Activated CD8-positive, alpha-beta memory T cell treated with anti-CD3 and anti-CD28 coated beads, Interleukin-2, amount 50 U/mL, for 48 hours (primary cell): ENCODE measurements at places on chromosomes 2 and 18.

GRCh38 chr18:58596265-58596681 is 32.6 kb downstream of the ALPK2 start:
- DNase-seq, result no peak

- DNase-seq, result no peak
These were observed 20.8 kb upstream of the SP5 start for GRCh38 chr2:170694316-170694715.

GRCh38 chr18:29313312-29313711 is 1136.4 kb upstream of the CDH2 start:
- no peak for DNase-seq

- DNase-seq, result no peak
These were observed 157.9 kb upstream of the TTC39C start for GRCh38 chr18:23856466-23857163.

DNA sequence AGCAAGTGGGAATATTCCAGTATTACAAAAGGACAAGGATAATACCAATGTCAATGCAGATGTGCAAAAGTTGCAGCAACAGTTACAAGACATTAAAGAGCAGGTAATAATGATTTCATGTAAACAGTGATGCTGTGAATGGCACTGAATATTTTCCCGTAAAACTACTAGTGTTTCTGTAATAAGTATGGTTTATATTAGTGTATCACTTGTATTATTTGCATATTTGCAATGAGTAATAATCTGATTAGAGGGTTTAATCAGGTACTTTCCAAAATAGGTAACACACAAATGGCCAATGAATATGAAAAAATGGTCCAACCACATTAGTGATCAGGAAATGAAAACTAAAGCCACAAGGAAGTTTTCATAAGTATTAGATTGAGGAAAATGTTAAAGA is 118.0 kb downstream of the MIB1 start:
- DNase-seq, result no peak

DNA sequence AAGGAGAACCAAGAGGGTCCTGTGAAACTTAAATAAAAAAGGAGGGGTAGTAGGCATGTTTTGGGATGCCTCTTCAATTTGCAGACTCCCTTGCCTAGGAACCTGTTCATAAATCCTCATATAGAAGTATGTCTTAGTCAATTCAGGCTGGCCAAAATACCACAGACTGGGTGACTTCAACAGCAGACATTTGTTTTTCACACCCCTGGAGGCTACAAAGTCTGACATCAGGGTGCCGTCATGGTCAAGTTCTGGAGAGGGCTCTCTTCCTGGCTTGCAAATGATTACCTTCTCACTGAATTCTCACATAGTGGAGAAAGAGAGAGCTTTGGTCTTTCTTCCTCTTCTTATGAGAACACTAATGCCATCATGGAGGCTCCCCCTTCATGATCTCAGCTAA is 4.1 kb upstream of the TCF4 start:
- no peak for DNase-seq

DNA sequence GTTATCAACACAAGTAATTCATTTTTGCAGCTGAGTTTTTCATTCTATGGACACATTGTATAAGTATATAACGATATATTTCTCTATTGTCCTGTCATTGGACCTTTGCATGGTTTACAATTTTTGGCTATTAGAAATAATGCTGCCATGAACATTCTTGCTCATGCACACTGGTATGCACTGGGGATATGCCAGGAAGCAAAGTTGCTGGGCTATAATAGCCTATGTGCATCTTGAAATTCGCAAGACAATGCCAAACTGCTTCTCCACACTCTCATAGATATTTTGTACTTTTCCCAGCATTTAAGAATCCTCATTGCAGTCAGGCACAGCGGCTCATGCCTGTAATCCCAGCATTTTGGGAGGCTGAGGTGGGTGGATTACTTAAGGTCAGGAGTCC is 852.6 kb upstream of the ID2 start:
- DNase-seq, result no peak

GRCh38 chr2:208565690-208566416 is 159.3 kb downstream of the PTH2R start:
- no peak for DNase-seq

GRCh38 chr18:434410-434809 is 66.1 kb downstream of the COLEC12 start:
- DNase-seq, result no peak

DNA sequence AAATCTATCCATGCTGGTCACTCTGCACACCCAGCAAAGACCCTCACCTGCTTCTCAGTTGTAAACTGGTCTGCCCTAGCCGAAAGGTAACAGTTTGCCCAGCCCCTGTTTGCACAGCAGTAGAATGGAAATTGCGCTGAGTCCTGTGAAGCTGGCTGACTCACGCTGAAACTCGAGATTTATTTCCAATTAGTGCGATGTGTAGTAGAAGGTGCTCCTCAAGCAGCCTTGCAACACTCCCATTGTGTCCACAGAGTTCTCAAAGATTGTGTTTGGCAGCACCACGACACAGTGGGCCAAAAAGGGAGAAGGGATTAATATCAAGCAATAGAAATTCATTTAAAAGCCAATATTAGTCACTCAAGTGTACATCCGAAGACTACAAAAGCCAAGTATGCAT is 21.7 kb upstream of the APCDD1 start:
- no peak for DNase-seq

- peak; percentile 71 for DNase-seq
These were observed 37.9 kb downstream of the MTERF4 start for GRCh38 chr2:241064008-241064801.

GRCh38 chr2:24739354-24740025 is 53.7 kb downstream of the PTRHD1 start:
- no peak for DNase-seq

- peak; percentile 73 for DNase-seq
These were observed 116.8 kb downstream of the SPTBN1 start for GRCh38 chr2:54572636-54573536.

GRCh38 chr2:237092920-237093781 is 7.5 kb downstream of the COPS8 start:
- DNase-seq, result no peak

- DNase-seq, result no peak
These were observed 21.2 kb downstream of the ADRA2B start for GRCh38 chr2:96095116-96095636.

- DNase-seq, result peak; percentile 67
These were observed 1.5 kb downstream of the DLX2 start for GRCh38 chr2:172100935-172101820.

- DNase-seq, result no peak
These were observed 53.2 kb downstream of the SH3BP4 start for GRCh38 chr2:235005023-235005422.

- DNase-seq, result no peak
These were observed 216.4 kb downstream of the STK39 start for GRCh38 chr2:168030862-168031624.

DNA sequence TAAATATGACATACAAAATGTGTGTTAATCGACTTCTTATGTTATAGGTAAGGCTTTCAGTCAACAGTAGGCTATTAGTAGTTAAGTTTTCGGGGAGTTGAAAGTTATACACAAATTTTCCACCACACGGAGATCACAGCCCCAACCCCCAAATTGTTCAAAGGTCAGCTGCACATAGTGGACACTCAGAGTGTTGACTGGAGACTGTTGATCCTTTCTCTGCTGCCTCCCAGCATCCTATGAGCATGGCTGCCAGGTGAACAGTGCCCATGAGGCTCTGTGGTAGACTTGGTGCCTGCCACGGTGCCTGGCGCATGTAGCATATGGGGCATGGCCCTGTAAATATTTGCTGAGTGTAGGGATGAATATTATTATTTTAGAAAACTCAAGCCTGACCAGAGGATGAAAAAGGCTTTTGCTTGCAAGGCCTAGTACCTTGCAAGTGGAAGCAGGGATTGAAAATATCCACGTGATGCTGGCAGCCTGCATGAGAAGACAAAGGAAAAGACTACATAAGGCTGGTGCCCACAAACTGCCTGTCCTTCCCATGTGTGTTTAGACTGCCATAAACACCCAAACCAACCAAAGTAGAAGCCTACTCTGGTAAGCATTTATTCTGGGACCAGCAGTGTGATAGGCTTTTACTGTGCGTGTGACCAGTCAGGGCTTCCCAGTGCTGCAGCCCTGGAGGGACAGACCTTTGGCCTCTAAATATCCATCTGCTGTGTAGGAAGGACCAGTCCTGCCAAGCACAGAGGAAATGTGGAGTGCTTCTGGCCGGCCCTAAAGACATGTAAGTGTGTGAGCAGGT is 226.1 kb downstream of the LDLRAD4 start:
- DNase-seq, result peak; percentile 40

GRCh38 chr18:58348517-58348916 is 280.4 kb downstream of the ALPK2 start:
- DNase-seq, result no peak

- DNase-seq, result peak; percentile 74
These were observed 5.2 kb downstream of the ZFP36L2 start for GRCh38 chr2:43221124-43221762.

GRCh38 chr2:100272841-100273329 is 49.4 kb downstream of the LONRF2 start:
- peak; percentile 1 for DNase-seq

GRCh38 chr18:27931535-27931934 is 245.4 kb downstream of the CDH2 start:
- no peak for DNase-seq

DNA sequence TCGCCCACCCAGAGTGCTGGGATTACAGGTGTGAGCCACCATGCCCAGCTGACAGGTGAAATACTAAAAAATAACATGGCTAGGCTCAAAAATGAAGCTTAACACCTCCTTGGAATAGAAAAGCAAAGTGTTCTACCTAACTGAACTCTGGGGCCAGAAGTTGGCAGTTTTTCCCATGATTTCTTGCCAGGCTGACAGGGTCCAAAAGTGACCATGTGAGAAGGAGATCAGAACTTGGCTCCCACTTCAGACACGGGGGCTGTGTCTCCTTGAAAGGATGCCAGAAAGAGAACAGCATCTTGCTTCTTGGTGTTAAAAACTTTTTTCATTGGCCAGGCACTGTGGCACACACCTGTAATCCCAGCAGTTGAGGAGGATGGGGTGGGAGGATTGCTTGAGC is 47.0 kb downstream of the BMPR2 start:
- no peak for DNase-seq

DNA sequence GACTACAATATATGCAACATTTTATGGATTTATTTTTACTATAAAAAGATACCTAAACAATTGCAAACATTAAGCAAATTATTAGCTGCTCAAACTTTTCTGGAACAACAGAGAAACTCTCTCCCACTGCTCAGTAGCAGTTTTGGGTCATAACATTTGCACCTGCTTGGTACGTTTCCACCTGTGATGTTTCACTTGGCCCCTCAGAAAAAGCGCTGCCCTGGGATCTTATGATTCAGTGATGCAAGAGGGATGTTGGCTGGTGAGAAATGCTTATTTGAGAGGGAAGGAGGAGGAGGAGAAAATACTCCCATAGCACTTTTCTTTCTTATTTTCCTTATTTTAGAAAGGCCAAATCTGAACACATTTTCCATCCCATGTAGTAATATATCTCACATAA is 9.2 kb downstream of the IRS1 start:
- DNase-seq, result no peak

DNA sequence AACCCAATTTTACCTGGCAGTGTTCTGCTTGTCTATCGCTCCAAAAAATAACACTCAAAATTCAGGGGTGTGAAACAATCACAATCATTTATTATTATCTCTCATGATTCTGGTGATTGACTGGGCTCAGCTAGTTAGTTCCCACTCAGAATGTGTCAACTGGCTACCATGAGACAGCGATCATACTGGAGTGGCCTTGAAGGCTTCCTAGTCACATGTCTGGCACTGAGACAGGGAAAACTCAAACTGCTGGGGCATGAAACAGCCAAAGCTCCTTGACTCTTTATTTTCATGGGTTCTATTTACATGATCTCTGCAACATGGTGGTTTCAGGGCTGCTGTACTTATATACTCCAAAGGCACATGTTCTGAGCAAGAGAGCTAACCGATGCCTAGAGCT is 6.2 kb upstream of the ANXA4 start:
- no peak for DNase-seq

GRCh38 chr2:19739256-19739655 is 162.5 kb downstream of the TTC32 start:
- no peak for DNase-seq

- no peak for DNase-seq
These were observed 345.3 kb upstream of the CDH20 start for GRCh38 chr18:60987963-60988362.

- no peak for DNase-seq
These were observed 668 bp upstream of the ANKRD12 start for GRCh38 chr18:9135912-9136314.

DNA sequence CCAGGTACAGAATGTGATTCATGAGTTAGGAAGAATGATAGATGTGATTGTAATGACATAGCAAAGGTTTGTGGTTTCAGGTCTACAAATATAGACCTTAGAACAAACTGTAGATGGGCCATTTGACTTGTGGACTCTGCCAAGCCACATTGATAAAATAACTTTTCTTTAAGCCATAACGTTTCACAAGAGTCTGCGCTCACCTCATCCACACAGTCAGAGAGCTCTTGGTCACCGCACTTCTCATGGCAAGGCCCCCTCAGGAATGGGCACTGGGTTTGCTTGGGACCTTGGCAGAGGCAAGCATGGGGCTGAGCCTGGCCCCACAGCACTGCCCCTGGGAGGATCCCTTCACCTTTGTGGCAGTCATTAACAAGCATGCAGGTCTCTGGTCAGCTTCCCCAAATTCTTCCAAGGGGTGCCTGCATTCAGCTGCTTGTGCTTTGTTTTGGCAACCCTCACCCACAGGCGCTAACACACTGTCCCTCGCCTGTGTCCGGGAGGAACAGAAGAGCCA is 14.0 kb downstream of the ARMC9 start:
- DNase-seq, result peak; percentile 15
